ENCODE measurements at places on chromosomes 6 and 20.

DNA sequence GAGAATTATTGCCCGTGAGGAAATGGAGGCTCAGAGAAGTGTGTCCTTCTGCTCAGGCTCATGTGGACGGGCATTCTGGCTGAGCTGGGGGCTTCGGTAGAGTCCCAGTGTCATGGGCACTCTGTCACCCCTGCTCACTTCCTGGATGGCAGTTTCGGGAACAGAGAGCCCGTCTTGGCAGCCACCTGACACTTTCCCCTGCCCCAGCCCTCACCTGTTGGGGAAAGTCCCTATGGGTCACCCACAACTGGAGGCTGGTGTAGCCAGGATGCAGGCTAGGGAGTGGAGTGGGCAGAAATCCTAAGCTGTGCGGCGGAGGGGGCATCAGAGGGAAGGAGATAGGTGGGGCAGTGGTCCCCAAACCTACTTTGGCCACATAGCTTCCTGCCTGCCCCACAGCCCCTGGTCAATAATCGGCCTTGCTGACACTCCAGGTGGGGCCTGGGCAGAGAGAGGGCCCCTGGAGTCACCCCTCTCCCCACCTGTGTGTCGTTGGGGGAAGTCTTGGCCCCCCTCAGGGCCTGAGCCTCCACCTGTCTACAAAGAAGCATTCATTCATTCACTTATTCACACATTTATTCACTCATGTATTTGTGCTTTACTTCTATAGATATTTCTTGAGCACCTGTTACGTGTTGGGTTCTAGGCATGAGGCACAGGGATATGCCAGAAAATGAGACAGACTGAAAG lies 40.5 kb downstream of the SNAI1 start:
- no peak for DNase-seq

DNA sequence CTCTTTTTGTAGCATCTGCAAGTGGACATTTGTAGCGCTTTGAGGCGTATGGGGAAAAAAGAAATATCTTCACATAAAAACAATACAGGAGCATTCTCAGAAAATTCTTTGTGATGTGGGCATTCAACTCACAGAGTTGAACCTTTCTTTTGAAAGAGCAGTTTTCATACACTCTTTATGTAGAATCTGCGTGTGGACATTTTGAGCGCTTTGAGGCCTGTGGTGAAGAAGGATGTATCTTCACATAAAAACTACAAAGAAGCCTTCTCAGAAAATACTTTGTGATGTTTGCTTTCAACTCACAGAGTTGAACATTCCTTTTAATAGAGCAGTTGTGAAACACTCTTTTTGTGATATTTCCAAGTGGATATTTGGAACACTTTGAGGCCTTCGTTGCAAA lies 598.4 kb upstream of the ZNF337 start:
- no peak for DNase-seq

DNA sequence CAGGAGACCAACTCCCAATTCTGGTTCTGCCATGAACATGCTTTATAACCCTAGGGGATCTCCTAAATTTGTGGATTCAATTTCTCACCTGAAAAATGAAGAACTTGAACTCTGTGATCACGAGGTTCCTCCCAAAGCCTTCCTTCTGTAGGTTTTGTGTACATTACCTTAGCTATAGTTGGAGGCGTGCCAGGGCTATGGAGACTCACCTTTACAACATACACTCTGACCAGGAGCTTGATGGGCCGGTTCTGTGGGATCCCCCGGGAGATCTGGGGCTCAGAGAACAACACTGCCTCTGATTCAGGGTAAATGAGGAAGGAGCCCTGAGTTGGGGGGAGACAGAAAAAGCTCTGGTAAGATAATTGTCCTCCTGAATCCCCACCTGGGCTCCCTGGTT lies 34.1 kb downstream of the ERGIC3 start:
- DNase-seq: no peak

- peak; percentile 90 for DNase-seq
These were observed at the start of gene BACH2 for GRCh38 chr6:90296341-90297114. Gene BACH2 (minus strand): TSS chr6:90296843. CDS start chr6:90008844, 287,999 bp downstream.

DNA sequence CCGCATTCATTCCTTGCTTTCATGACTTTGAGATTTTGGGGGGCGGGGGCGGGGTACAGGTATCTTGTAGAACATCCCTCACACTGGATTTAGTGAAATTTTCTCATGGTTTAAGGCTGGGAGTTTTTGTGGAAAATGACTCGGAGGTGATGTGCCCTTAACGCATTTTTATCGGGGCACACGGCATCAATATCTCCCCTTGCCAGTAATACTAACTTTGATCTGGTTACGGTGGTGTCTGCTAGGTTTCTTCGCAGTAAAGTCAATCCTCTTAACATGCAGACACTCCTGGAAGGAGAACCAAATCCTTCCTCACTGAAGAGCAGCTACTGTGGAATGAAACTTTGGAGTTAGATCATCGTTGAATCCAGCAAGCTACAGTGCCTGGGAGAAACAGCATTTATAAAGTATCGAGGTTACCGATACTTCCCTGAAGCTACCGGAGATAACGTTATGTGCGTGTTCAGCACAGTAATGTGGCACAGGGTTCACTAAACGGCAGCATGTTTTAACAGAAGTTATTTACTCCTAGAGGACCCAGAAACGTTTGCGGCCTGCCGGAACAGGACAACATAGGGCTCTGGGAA lies 1.2 kb upstream of the DYNLRB1 start:
- no peak for DNase-seq

DNA sequence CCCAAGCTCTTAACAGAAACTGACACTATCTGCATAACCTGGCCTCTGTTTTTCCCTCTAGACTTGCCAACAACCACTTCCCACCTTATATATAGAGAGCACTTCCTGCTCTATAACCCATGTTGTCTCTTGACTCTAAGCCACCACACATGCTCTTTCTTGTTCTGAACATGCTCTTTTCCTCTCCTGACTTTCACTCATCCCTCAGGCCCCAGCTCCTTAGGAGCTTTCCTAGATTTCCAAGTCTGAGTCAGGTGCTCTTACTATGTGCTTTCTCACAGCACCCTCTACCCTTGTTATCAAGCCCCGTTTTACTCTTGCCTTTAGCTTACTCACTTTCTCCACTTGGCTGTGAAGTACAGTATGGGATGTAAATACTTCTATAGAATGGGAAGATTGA lies 143.9 kb upstream of the EYA4 start:
- DNase-seq: no peak

DNA sequence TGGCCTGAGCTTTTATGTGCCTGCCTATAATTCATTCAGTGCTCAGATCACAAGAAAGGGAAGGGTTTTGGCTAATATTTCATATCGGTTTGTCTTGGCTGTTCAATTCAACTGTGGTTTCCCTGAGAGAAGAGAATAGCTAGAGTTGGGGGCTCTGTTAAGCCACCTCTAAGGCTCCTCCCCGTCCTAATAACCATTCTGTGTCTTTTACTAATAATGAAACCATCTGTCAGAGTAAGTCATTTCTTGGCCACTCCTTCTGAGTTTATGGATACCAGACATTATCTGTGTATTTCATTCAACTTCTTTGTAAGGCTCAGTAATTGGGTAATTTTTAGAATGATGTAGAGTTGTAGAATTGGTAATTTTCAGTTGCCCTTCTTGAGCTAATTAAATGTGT lies 5.2 kb downstream of the STX11 start:
- DNase-seq: no peak

- no peak for DNase-seq
These were observed 493.7 kb upstream of the SULF2 start for GRCh38 chr20:48278961-48279481.

- no peak for DNase-seq
These were observed 21.5 kb upstream of the ELOVL2 start for GRCh38 chr6:11065436-11066202.

GRCh38 chr20:25079171-25079570 lies 2.8 kb downstream of the VSX1 start:
- no peak for DNase-seq

DNA sequence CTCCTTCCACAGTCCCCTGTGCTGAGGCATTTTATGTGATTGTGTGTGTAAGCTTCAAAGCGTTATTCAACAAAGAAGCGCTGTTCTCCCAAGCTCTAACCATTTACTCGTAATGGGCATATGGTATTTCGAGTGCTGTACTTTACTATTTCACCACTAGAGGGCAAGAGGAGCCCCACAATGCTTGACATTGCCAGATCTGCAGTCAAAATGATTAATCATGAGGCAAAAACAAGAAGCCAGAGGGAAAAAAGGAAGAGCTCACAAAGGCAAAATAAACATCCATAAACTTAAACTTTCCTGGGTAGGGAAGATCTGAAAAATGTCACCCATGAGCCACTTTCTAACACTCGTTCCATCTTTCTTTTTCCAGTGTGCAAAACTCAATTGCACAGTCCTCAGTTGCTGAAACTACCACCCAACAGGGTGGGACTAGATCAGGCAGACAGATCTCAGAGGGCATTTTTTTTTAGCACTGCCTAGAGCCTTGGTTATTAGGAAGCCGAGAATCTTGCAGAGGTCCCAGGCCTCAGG lies 215.0 kb upstream of the PLCB4 start:
- DNase-seq: peak; percentile 46

DNA sequence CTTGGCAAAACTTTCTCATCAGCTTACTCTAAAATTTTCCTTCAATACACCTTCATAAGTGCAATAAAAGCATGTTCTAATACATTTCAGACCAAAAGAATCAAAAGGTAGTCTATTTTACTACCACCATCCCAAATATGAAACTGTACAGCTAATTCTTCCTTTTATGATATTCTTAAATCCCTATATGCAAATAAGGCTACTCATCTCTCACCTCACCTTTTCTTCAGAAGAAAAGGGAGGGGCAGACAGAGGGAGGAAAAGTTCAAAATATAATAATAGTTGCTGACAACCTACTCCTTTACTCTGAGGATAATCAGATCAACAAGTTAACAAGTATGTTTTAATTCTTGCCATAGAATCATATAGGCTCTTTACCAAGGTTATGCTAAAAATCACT lies 7.4 kb downstream of the C6orf120 start:
- no peak for DNase-seq

- DNase-seq: peak; percentile 37
These were observed 405 bp downstream of the RALGAPA2 start for GRCh38 chr20:20712004-20712473.

DNA sequence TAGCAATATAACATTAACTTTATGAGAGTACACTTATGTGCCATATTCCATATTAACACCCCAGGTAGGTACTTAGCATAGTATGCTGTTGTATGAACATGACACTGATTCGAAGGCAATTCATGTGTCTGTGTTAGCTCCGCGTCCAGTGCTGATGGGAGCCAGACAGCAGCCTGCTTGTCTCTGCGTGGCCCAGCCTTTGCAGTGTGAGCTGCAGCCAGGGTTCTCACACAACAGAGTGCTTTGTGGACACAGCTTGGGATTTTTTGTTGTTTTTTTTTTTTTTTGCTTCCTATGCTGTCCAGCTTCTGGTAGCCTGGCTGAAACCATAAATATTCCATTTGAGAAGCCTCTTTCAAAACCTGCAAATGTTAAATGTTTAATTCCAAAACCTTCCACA lies 350.9 kb downstream of the SMOC2 start:
- DNase-seq: no peak

DNA sequence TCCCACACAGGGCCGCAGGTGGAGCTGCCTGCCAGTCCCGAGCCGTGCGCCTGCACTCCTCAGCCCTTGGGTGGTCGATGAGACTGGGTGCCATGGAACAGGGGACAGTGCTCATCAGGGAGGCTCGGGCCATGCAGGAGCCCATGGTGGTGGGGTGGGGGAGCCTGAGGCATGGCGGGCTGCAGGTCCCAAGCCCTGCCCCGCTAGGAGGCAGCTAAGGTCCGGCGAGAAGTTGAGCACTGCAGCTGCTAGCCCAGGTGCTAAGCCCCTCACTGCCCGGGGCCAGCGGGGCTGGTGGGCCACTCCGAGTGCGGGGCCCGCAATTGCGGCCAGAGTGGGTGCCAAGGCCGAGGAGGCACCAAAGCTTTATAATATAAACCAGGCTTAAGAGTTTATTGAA lies 479.7 kb downstream of the MMUT start:
- DNase-seq: no peak

DNA sequence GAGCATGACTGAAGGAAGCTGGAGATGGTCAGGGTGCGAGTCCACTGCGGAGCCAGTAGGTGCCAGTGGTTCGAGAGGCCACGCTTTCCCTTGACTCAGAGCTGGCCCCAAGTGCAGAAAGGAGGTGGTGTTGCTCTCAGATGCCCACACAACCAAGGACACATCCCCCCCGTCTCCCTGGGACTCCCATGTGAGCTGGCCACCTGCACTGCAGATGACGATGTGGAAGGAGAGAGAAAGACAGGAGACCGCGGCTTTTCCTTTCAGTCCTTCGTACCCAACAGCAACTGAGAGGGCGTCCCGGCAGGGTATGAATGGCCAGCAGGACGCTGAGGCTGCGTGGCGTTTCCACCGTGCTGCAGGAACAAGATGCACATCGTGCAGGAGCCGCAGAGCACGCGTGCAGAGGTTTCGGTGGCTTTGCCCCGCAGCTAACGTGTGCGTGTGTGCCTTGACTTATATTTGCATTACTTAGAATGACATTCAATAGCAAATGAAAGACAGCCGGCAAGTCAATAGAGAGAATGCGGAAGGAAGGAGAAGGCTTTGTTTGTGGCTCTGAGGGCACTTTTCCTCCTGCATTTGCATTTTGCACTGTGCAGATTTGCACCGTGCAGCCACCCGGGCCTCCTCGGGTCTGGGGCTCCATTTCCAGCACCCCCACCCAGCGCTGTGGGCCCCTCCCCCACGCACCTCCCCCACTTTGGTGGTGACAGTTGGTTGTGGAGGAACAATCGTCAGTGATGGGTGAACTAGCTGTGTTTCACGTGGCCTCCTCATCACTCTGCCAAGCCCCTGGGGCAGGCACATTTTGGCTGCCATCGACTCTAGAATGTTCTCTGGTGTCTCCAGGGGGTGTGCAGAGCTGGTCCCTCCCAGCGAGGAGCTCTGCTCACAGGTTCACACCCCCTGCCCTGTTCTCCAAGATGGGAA lies 26.4 kb upstream of the BHLHE23 start:
- DNase-seq: no peak

GRCh38 chr6:111263837-111264236 lies 176.5 kb downstream of the SLC16A10 start:
- no peak for DNase-seq

- DNase-seq: no peak
These were observed 39.7 kb upstream of the TULP1 start for GRCh38 chr6:35552285-35552917.

- no peak for DNase-seq
These were observed 136.3 kb downstream of the PREX1 start for GRCh38 chr20:48691523-48691922.

DNA sequence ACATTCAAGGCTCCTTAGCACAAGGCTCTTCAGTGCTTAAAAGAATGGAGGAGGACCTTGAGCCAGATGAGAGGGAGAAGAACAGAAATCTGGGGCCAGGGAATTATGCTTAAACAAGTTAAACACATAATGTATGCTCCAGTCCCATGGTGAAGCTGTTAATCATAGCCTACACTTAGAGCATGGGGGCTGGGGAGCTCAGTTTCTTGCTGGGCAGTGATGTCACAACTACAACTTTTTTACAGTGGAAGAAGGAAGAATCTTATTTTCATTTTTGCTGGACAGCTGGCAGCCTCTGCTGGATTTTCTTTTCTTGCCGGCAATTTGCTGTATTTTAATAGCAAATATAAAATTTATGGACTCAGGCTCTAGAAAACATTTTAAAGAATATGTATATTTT lies 432.5 kb downstream of the CD109 start:
- DNase-seq: no peak

All from SHP77 (cell line).